Glutamatergic neuron (in vitro differentiated cells): ENCODE measurements at places on chromosomes 5 and 9. TPM values are rescaled to one million over a fixed set of nuclear protein-coding genes. Genes with fewer than 3 reads are reported as not detected.

Gene PCDHGA10
- total RNA-seq, result 16.6 TPM

Gene RNF183
- total RNA-seq, result not detected

Gene SLC6A3
- 22.4 TPM for total RNA-seq

Gene SNX24
- total RNA-seq, result 21.8 TPM

Gene LCN1
- total RNA-seq, result not detected

Gene TSSK1B
- 0.54 TPM for total RNA-seq

Gene BRD3
- total RNA-seq, result 128 TPM

Gene NR5A1
- not detected for total RNA-seq

Gene ZNF354B
- 18.0 TPM for total RNA-seq

Gene PKD2L2
- total RNA-seq, result not detected

Gene ZBTB43
- 16.8 TPM for total RNA-seq

Gene TLR4
- not detected for total RNA-seq
